Activated CD4-positive, alpha-beta T cell treated with anti-CD3 and anti-CD28 coated beads, Interleukin-2, amount 50 U/mL, for 48 hours (primary cell): ENCODE measurements at places on chromosomes 7 and 10.

DNA sequence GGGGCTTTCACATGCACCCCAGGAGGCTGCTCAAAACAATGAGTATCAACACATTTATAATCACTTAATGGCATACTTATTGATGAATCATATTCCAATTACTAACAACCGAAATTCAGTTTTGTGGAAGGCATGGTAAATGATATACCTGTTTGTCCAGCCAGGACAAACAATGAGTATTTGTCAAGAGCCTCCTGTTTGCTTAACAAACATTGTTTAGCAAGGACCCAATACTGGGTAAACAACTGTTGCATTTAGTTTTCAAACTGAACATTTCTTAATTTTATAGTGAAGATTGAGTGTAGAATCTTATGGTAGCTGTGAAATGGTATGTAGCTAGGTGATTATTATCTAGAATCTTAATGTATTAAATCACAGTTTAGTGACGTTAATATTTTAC lies 473.7 kb downstream of the ATRNL1 start:
- no peak for DNase-seq

DNA sequence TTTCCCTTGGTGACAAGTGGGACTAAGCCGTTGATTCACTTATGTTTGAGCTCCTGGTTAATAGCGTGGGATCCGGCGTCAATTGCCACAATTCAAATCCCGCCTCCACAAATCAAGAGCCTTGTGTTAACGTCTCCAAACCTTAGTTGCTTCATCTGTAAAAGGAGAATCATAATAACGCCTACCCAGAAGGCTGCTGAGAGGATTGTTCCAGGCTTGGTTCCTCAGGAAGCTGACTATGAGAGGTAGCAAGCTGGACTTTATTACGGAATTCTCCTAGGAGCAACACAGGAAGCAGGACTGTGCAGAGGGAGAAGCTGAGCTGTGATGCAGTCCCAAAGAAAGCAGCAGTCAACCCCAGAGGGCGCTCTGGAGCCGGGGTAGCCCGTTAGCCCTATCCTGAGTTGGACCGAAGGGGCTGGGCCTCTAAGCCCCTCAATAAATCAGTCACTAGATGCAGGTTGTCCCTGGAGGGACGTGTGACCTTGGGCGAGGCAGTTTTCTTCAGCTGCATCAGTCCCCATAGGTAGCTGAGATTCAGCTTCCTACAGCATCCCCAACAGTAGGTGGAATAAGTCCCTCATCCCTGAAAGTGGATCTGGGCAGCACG lies 6.9 kb upstream of the BAG3 start:
- DNase-seq = no peak

- DNase-seq = no peak
Observed at GRCh38 chr7:17939211-17939605, 1.1 kb downstream of the SNX13 start.

DNA sequence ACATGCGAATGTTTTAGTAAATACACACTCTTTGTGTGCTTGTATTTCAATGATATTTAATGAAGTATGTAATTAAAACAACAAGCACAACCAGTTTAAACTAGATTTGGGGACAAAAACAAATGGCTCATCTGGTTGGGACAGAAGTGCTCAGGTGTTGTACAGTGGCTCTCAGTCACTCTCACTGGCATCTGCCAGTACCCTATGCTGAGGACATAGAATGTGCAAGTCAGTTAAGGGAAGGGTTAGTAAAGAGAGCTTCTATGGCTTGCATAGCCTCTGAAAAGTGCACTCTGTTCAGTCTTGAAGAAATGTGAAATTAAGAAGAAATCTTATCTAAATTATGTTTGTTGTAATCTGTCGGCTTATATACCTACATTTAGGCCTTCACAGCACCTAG lies 183.0 kb downstream of the LRRC4 start:
- no peak for DNase-seq

DNA sequence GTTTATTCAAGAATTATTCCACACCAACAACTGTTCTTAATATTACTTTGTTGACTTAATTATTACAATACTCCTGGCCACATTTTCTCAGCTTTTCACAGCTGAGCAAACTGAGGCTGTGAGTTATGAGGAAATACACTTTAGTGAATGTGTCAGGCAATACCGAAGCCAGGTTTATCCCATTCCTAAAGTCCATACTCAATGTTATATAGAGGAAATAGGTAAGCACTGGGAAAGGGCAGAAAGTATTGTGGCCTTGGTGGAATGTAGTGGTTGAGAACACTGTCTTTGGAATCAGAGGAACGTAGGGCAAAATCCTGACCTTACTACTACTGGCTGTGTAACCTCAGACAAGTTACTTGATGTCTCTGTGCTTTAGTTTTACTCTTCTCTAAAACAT lies 110.8 kb downstream of the CD36 start:
- no peak for DNase-seq

GRCh38 chr7:137656227-137656849 lies 190.4 kb downstream of the DGKI start:
- DNase-seq = peak; percentile 81

GRCh38 chr7:12648704-12649261 lies 38.6 kb upstream of the ARL4A start:
- DNase-seq = no peak

- no peak for DNase-seq
Observed at GRCh38 chr7:55469721-55470120, 102.6 kb downstream of the VOPP1 start.

- no peak for DNase-seq
Observed at GRCh38 chr10:34178756-34179155, 636.3 kb downstream of the PARD3 start.

GRCh38 chr10:128048819-128049210 lies 77.4 kb downstream of the MKI67 start:
- DNase-seq = no peak

DNA sequence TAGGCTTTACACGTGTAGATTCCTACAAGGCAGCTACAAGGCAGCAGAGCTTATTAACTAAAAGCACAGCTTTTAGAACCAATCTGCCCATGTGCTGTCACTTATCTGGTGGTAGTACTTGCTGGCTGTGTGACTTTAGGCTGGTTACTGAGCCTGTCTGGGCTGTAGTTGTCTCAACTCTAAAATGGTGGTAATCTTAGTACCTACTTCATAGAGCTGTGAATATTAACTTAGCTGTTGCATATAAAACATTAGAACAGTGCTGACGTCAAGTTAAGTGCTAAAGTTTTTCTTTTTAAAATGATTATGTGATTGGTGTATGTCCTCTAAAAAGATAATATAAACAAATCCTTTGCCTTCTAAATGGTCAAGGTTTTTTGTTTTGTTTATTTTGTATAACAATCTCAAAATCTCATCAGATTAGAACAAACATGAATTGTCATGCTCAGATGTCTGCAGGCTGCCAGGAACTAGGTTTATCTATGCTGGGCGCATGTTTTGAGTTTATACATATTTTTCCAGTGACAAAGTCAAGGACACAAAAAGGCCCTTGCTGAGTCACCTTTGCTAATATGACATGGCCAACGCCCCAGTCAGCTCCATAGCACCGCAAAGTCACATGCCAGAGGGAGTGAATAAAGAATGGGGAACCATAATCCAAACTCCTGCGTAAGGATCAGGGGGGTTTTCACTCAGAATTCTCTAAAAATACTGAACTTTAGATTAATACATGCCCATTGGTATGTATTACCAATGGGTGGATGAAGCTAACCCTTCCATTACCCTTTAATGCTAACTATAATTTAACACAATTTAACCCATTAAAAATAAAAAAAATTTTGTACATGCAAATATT lies 39.8 kb upstream of the ARL4A start:
- DNase-seq = no peak
